DND-41 (cell line): ENCODE measurements at places on chromosomes 2 and 18.

GRCh38 chr2:71792926-71793761 is 339.8 kb downstream of the DYSF start:
- DNase-seq = no peak

DNA sequence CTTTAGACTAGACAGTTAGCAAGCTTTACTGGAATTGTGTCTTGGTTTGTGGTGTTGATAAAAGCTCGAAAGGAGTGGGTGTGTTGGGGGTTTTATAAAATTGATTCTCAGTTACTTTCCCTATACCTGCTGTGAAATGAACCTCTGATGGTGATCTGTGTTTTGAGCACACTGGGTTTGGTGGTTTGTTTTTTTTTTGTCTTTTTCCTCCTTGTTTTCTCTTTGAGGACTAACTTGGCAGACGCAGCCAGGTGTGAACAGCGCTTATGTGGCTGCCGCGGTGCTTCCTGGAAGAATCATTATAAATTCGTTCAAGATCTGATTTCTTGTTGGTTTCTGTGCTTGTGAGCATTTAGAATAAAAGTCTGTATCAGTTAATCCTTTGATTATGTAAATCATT is 28.5 kb downstream of the GRHL1 start:
- peak; percentile 39 for DNase-seq

DNA sequence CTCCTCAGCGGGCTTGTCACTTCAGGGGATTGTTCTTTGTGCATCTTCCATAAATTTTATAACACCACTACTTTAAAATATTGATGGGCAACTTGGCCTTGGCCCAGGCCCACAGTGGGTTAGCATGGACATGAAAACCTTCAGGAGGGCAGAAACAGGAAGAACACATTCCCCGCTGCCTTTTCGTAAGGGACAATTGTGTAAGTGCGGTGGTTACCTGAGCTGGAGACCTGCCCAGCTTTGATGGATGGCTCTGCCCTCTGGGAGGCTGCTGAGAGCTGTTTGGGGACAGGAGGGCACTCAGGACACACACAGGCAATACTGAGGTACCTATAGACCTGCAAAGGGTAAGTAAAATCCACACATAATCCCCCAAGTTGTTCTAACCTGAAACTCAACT is 46.8 kb downstream of the FECH start:
- DNase-seq = no peak

- no peak for DNase-seq
Measured at GRCh38 chr2:113698892-113699447, 57.5 kb downstream of the SLC35F5 start.

GRCh38 chr2:80002568-80003157 is 301.9 kb downstream of the LRRTM1 start:
- DNase-seq = no peak

DNA sequence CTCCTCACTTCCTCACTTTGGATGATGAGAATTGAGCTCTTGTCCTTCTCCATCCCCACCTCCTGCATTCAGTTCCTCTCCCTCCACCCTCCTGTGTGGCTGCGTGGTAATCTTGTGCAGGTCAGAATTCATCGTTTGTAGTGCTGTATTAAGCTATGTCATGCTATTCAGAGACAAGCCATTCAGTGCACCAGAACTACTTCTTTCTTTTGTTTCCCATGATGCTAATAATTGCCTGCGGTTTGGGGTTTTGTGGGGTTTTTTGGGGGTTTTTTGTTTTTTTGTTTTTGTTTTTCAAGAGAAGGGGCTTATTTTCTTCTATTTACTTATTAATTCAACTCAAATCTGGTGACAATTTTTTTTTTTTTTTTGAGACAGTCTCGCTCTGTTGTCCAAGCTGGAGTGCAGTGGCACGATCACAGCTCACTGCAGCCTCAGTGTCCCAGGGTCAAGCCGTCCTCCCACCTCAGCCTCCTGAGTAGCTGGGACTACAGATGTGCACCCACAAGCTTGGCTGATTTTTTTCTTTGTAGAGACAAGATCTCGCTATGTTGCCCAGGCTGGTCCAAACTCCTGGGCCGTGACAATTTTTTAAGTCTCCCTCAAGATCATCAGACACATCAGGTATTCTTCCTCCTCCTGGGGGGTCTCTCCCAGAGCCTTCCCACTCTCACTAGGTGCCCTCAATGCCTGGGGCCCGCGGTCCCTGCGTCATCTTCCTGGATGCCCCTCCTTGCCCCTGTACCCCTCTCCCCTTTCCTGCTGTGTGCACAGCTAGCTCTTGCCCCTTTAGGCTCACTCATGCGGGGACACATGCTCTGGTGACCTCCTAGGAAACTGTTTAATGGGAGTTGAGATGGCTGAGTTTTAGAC is 37.8 kb downstream of the MAL start:
- peak; percentile 29 for DNase-seq

DNA sequence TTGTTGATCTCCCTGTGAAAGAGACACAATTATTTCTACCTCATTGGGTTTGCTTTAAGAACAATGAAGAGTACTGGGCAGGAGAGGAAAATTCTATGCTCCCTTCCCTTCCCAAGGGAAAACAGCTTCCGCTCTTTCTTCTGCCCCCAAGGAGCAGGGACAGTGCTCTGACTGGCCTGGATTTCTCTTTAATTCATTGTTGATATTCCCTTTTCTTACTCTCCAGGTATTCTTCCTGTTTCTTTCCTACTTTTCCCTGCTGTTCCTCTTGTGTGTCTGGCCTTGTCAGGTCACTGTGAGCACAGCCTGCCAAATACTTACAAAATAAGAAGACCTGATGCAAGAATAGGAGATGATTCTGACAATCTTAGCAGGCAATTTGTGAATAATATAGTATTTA is 49.6 kb upstream of the SPAG16 start:
- no peak for DNase-seq

- DNase-seq = no peak
Measured at GRCh38 chr2:121577381-121577780, 46.7 kb downstream of the RNU4ATAC start.

DNA sequence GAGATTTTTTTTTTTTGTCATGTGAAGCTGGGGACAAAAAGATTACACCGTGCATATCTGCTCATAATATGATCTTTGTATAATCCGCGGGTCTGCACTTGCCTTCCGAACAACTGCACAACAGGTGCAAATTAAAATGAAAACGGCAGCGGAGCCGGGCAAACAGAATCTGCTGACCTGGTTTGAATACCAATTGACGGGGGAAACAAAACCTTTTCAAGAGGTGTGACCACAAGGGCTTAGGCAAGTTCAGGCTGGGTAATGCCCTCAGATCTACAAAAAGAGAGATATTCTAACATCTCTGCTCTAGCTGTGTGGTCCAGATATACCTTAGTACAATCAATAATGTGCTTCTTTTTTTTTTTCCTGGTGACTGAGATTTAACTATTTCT is 88.5 kb downstream of the ZEB2 start:
- DNase-seq = no peak

- peak; percentile 57 for DNase-seq
Measured at GRCh38 chr2:227106845-227107759, 56.9 kb downstream of the COL4A4 start.
